ENCODE measurements at places on chromosomes 5 and 9.

DNA sequence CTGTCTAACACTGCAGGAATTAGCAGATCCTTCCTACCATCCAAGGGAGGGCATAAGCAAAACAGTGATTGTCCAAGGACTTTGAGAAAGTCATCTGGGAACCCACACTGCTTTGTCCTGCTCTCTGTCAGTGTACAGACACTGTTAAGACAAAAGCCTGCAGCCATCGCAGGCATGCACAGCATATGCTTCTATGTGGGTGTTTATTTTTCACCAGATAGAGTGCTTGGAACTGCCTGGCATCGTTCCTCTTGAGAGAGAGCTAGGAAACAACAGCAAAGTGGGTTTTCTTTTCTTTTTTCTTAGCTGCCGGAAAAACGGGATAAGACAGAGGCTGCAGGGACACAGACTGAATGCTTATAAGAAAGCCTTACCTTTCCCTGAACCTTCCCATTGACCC, 212.3 kb downstream of the ICE1 start:
- DNase-seq, result no peak

DNA sequence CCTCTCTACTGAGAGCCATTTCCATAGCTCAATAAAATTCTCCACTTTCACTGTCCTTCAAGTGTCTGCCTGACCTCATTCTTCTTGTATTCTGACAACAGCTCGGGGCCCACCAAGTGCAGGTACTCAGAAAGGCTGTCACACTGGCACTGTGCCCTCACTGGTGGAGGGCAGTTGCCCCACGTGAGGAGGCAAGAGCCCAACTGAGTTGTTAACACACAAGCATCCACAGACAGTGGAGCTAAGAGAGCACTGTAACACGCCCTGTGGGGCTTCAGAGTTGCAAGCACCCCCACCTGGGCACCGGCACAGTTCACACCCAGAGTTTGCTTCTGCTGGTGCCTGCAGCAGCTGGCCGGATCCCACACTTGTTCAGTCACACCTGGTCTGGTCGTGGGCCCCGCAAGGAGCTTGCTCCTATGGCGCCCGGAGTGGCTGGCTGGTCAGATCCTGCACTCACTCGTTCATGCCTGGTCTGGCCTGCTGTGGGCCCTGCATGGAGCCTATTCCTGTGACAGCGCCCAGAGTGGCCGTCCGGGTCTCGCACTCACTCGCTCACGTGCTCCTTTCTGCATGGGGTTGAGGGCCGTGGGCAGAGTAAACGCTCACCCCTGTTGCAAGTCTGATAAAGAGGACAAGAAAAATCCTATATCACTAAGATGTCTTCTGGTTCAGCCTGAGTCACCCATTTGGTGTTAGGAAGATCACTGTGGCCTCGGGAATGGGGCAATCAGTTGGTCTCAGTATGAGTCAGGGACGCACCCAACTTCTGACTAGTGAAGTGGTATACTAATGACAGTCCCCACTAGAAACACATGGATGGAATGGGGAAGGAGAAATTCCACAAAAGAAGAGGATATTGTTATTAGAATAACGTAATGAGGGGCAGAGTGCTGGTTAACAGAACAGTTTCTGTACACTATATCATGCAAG, 87.0 kb upstream of the CCNH start:
- no peak for DNase-seq

- no peak for DNase-seq
Observed at GRCh38 chr9:111696796-111697195, 35.4 kb downstream of the GNG10 start.

DNA sequence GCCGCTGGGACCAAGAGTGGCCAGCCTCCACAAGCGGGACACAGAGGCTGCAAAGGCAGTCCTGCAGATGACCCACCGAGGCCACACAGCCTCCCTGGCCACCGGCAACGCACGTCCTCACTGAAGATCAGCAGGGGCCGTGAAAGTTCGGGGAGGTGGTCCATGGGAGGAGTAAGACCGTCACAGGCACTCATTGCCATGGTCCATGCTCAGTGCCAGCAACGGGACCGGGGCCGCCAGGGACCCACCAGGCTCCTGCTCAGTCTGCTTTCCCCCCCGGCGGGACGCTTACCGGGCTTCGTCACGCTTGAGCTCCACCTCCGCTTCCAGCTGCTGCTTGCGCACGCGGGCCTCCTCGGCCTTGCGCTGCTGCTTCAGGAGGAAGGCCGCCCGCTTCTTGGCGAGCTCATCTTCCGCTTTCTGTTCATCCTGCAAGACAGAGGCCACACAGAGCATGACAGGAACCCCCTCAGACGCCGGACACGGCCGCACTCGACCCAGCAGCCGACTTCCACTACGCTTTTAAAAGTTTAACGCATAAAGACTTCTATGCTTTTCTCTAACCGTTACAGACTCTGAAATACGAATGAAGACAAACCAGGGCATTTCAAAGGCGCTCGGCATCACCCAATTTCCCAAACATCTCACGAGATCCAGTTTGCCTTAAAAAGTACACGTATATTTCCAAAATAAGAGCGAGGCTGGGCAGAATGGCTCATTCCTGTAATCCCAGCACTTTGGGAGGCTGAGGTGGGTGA, 88.4 kb downstream of the CAMSAP1 start:
- DNase-seq, result no peak

DNA sequence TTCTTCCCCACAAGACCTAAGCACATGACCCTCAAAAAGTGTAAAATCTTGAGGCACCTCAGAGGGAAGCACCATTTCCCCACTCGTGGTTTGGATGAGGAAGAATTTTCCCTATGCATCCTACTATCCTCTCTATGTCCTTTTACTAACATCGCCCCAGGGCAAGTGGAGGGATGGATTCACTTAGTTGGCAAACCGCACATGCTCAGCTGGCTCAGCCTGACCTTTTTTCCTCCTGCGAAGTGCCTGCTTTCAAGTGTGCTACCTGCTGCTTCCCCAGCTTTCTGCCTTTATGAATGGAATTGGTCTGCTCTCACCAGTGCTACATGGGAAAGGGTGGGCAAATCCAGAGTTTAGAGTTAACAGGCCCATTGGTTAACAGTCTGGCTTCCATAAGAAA, 56.6 kb upstream of the IFNK start:
- no peak for DNase-seq

DNA sequence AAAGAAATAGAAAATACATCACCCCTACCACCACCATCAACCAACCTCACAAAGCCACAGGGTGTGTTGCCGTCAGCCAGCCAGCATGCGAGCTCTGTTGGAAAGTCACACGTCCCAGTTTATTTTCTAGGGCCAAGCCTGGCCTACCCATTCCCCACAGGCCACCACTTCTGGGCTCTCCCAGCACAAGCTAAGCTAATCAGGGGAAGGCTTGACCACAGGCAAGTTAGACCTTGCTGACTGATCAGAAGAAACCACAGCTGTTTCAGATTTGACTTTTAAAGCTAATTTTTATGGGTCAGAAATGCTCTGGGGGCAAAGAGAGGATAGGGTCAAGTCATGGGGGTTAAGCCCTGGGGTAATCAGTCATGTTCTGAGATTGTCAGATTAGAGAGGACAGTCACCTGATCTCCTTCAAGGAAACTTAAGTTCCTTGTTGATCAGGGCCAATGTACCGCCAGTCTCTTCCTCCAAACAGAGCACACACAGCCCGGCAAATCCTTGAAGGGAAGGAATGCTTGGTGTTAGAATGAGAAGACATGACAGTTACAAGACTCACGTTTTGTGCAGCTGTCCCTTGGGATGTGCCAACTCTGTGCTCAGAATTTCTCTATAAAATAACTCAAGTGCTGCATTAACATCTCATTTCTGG, 7.6 kb downstream of the SHB start:
- DNase-seq, result no peak

- DNase-seq, result no peak
Observed at GRCh38 chr5:87020099-87020934, 247.4 kb upstream of the RASA1 start.
